ENCODE measurements at places on chromosomes 13 and 19.
A peak's percentile ranks its signal among the peaks of the same experiment; 100 is the strongest.

DNA sequence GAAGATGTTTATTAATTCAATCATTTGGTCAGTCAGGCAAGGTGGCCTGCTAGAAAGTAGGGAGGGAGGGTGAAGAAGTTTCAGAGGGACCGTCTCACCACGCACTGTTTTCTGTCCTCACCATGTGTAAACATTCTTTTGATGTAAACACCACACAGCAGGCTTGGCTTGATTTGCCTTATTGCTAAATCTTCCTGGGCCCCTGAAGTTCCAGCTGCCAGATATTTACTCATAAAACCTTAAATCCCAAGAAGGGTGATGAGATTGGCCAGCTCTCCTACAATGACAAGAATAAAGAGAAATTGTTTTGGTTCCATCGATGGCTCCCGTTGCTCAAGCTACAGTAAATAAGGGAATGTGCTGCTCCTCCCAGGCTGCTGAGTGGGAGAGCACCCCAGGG lies 198.2 kb upstream of the TMTC4 start:
- no peak for DNase-seq

DNA sequence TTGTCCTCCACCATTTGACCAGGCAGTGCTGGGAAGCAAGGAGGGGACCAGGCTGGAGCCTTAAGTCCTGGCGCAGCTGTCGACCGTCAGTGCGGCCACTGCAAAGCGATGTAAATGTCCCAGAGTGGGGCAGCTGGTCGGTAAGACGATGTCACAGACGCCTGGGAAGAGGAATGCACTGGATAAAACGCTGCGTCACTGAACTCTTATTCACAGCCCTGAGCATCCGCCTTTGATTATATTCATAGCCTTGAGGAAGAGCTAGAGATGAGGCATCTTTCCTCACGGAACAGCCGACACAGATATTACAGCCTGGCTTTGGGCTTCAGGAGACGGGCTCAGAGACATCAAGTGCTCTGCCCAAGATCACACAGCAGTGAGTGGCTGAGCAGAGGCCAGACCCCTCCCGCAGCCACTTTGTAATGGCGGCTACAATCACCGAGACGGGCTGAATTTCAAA lies 17.6 kb upstream of the TUBGCP3 start:
- no peak for DNase-seq

GRCh38 chr19:15321739-15322138 lies 10.6 kb downstream of the BRD4 start:
- DNase-seq, result no peak

DNA sequence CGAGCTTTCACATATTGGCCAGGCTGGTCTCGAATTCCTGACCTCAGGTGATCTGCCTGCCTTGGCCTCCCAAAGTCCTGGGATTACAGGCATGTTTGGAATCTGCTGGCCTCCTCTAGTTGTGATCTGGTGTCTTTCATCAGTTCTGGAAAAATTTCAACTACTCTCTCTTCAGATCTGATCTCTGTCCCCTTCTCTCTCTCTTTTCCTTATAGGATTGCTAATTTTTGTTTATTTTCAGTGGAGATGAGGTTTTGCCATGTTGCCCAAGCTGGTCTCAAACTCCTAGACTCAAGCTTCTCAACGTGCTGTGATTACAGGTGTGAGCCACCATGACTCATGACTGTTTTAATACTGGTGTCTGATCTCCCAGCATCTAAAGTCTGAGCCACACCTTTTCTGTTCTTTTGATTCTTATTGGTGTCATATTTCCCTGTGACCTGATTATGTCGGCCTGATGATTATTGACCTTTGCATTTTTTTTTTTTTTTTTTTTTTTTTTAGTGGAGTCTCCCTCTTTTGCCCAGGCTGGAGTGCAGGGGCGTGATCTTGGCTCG lies 10.4 kb upstream of the NANOS2 start:
- no peak for DNase-seq

DNA sequence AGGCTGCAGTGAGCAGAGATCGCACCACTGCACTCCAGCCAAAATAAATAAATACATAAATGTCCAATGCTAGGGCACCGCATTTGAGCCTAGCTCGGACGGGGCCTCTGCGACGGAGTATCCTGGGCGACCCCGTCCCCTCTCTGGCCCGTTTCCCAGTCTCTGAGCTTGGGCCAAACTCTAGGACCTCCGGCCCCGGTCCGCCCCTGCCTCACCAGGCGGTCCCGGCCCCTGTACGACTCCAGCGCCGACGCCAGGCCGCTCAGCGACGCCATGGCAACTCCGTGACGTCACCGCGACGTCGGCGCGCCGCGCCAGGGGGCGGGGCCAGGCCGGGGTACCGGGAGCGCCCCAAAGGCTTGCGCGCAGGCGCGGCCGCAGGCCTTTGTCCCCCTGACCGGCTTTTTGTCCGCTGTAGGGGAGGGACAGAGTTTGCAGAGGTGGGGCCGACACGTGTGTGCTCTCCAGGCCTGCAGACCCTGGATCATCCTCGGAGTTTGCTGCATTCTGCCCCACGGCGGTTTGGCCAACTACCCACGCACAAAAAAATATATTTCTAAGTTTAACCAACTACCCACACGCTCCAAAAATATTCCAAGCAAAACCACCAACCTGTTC lies at the start of gene PEX11G:
Gene PEX11G, minus strand, starts transcription at position 300 of the 618 bp plus-strand sequence. Its CDS starts 25 bp downstream, at position 275.
- peak; percentile 83 for DNase-seq
